COLO829 (cell line): ENCODE measurements at places on chromosomes 4 and X.

GRCh38 chrX:11530621-11531020, 135.1 kb downstream of the ARHGAP6 start:
- no peak for DNase-seq

- DNase-seq: no peak
These were observed 191.1 kb upstream of the NEIL3 start for GRCh38 chr4:177118596-177118995.

- DNase-seq: no peak
These were observed 117.8 kb downstream of the UCHL1 start for GRCh38 chr4:41374490-41374889.

GRCh38 chr4:13930155-13930554, 302.6 kb upstream of the BOD1L1 start:
- DNase-seq: no peak

GRCh38 chr4:180148737-180149136, 2094.5 kb upstream of the TENM3 start:
- DNase-seq: no peak

GRCh38 chr4:8368998-8369397, 71.5 kb downstream of the ACOX3 start:
- no peak for DNase-seq

DNA sequence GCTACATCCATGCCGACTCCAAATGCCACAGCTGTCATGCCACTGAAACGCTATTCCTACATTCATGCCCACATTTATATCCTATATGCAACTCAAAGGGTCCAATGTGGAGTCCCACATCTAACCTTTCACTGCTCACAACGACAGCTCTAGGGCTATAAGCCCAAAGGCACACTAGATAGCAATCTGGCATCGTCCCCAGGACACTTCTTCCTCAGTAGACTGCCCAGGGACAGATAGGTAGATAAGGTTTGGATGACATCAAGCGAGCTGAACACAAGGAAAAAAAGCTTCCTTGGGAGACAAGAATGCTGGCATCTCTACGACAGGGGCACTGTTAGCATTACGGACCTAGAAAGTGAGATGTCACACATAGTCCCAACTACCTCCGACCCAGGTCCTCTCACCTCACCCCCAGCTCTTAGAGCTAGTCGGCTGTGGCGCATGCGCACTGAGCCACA, 685 bp downstream of the RAB9B start:
- no peak for DNase-seq

DNA sequence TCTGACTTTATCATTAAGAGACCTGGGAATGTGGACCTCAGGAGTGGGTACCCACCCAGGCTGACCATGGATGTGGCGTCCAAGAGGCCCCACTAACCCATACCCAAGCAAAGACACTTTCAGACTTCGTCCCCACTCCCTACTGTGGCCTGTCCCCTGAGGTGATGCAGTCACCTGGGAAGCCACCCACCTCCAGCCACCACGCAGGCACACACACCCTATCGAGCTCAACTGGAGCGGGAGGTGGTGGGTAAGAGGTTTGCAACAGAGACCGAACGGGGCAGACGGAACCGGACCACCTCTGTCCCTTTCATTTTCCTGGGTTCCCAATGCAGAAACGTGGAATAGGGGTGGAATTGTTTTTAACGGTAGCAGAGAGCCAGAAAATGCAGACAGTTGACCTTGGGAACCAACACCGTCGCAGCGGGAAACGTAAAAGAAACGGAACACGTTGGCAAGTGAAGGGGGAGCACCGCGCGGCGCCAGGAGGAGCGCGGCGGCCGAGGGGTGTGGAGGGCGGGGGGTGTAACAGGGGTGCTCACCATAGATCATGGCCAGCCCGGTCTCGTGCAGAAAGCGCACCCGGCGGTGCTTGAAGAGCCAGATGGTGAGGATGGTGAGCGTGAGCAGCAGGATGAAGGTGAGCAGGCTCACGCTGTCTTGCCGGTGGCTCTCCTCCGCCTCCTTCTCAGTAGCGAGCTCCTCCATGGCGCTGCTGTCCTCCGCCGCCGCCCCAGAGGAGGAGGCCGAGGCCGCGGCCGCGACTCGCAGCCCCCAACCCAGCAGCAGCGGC, 559 bp downstream of the SLC9A7 start:
- DNase-seq: no peak

- DNase-seq: no peak
These were observed 312.4 kb downstream of the DHRSX start for GRCh38 chrX:2188330-2188792.

DNA sequence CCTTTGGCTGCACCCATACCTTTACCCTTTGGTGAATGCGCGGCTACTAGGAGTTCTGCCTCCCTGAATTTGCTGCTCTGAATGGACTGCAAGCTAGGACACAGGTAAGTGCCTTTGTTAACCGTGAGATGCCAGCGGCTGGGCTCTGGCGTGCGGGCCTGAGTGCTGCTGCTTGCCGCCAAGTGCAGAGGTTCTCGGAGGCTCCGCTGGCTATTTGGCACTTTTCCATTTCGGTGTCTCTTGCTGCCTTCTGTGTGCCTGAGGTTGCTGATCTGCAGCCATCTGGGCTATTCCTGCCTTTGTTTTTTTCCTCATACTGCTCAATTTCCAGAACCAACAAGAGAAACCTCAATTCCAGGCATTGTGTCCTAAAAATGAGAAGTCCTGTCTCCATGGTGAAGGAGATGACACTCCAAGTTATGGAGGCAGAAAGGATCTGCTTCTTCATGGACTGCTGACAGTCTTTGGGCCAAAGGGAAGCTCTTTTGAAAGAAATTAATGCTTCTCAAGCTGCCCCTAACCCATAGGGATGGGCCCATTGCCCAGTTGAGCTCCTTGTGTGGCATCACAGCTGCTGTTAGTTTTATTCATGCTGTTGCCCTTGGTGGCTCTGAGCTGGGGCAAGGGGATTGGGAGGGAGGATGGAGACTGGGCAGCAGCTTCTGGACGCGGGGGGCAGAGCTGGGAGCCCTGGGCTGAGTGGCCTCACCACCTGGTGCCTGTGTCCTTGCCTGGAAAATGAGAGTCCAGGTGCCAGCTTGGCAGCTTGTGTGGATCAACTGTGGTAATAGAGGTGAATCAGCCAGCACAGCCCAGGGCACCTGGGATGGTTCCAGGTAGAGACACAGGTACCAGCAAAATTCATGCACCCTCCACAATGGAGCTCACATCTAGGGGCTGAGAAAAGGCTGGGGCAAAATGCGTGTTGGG, 3.8 kb upstream of the TBC1D14 start:
- no peak for DNase-seq

- DNase-seq: no peak
These were observed 388.6 kb downstream of the PCDH7 start for GRCh38 chr4:31108762-31109161.

GRCh38 chr4:153963216-153963615, 174.3 kb upstream of the SFRP2 start:
- DNase-seq: no peak

GRCh38 chr4:184987493-184988031, 30.7 kb upstream of the HELT start:
- DNase-seq: no peak

DNA sequence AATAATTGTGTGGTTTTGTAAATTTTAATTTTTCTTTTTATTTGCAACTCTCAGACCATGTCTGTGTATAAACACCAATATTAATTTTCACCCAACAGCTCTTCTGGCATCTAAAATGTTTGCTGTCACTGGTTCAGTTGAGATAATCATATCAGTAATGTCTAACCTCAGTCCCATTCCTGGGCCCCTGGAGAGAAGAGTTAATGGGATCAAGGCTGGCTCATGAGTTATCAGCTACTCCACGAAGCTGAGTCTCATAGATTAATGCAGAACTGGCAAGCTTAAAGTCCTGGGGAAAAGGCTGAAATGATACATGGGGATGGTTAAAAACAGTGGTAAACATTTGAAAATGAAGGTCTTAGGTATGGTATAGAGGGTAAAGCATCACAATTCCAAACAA, 28.4 kb upstream of the TSPAN5 start:
- no peak for DNase-seq

GRCh38 chr4:78057600-78058550, 752 bp downstream of the FRAS1 start:
- DNase-seq: no peak

DNA sequence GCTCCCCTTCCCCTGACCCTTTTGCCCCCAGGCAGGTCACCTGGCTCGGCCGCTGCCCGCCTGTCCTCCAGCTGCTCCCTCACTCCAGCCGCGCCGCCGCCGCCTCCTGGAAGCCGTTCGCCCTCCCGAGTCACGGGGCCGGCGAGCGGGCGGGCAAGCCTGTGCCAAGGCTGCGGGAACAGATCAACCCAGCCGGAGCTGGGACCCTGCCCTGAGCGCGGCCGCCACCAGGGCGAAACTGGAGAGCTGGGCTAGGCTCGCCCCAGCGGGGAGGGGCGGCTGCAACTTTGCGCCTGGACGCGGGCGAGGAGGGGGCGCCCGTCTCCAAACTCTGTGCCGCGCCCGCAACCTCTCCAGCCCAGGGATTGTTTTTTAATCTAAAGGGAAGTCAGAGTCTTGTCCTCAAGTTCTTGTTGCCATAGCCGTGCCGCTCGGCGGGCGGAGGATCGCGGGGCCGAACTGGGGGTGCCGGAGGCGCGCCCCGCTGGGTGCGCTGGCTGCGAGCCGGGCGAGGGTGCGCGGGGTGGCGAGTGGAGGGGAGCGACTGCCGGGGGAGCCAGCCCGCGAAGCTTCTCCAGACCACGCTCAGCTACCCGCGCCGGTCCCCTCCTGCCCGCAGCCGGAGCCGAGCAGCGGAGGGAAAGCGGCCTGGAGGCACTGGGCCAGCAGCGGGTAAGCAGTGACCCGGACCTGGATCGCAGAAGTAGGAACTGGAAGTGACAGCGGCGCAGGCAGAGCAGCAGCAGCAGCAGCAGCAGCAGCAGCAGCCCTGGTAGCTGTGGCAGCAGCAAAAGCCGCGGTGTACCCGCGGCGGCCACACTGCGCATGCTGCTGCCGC, 13.4 kb downstream of the ARHGEF6 start:
- no peak for DNase-seq

- DNase-seq: no peak
These were observed 17.8 kb upstream of the RPL39 start for GRCh38 chrX:119809185-119809666.

DNA sequence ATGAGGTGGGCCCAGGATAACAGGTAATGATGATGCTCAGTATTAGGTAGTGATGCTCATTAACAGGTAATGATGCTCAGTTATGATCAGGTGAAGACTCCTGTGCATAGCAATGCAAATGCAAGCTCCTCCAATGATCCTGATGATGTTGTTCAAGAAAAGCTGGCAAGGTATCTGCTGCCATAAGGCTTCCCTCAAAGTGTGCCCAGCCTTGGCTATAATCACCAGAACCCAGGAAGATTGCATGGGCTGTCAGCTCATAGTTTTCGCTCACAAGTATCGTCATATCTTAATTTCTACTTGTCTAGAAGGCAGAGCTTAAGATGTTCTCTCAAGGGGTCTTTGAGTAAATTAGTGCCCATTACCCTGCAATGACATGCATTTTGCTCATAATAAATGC, 366.2 kb upstream of the CLNK start:
- no peak for DNase-seq

DNA sequence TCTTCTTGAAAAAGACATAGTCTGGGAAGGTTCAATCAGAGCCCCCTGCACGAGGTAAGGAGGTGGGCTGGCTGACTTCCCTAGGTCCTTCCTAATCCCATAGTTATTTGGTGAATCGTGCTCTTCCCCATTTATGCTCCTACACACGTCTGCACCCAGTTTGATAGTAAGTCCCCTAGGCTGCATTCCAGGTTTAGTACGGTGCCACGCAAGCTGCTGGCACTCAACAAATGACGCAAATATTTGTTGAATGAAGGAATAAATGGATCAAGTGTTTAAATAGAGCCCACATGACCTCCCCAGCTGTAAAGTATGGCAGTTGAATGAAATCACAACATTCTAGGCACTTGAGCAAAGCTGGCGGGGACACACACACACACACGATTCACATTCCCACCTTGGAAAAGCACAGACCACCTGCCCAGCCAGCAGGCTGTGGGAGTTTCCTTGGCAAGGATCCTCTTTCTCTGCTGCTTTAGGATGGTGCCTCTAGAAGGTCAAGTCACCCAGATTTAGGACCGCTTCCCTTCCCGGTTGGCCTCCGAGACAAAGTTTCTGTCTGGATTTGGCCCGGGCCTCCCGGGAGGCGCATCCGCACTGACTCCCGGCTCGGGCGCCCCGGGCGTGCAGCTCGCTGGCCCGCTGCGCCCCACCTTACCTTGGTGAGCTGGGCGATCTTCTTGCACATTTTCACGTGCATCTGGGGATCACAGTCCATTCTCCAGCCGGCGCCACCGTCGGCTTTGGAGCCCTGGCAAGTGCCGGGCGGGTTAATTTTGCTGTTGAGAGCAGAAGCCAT, 721 bp downstream of the FAM184B start:
- no peak for DNase-seq

GRCh38 chr4:164935363-164935762, 42.1 kb downstream of the TRIM61 start:
- no peak for DNase-seq

DNA sequence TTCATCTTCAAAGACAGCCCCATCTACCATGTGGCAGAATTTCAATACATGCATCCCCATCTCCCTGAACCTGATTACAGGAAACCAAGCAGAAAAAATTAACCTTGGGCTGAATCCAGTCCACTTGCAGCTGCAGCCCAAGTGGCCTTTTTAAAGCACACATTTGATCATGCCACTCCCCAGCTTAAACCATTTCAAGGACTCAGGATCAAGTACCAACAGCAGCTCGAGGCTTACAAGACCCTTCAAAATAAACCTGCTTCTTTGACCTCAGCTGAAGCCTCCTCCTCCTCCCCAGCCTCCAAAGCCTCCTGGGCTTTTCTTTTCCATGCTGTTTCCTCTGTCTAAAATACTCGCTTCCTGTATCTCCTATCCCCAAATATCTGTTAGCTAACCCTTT, 50.7 kb upstream of the KIT start:
- no peak for DNase-seq

- no peak for DNase-seq
These were observed 72.6 kb downstream of the ANK2 start for GRCh38 chr4:113122066-113122465.
